ENCODE measurements at places on chromosomes 7 and 10.
A peak's percentile ranks its signal among the peaks of the same experiment; 100 is the strongest.

- DNase-seq, result no peak
These were observed 119.0 kb upstream of the EEPD1 start for GRCh38 chr7:36034020-36034419.

GRCh38 chr7:84364708-84365107 lies 170.1 kb upstream of the SEMA3A start:
- no peak for DNase-seq

- no peak for DNase-seq
These were observed 82.3 kb downstream of the TAX1BP1 start for GRCh38 chr7:27822245-27822644.

GRCh38 chr10:5560142-5560816 lies 35.5 kb downstream of the CALML3 start:
- peak; percentile 47 for DNase-seq

GRCh38 chr7:128259131-128260061 lies 18.3 kb downstream of the LEP start:
- DNase-seq, result peak; percentile 31

DNA sequence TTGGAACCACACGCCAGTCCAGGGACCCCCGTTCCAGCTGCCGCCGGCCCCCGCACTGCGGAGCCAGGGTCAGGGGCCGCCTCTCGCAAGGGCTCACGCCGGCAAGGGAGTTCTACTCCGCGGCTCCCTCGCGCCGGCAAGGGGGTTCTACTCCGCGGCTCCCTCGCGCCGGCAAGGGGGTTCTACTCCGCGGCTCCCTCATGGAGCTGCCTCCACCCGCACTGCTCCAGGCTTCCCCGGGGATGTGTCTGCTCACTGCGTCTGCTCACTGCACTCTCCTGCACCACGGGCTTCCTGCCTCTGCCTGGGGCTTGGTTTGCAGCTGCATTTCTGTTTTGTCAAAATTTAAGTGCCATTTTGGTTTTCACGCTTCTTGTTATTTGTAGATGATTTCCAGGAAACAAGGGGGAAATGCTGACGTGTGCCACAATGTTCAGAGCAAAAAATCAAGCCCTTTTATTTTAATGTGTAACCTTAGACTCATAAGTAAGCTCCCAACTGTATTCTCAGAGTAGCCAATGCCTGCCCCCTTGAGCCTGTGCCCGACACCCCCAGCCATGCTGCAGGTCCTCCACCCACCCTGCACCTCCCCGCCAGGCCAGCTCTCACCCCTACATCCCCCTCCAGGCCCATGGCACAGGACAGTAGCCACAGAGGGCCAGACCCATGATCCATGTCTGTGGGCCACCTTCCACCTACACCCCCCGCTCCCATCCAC lies 246.2 kb downstream of the MAD1L1 start:
- DNase-seq, result no peak

GRCh38 chr10:55852900-55853299 lies 508.2 kb downstream of the ZWINT start:
- DNase-seq, result no peak

GRCh38 chr10:126917975-126918908 lies 13.0 kb downstream of the DOCK1 start:
- DNase-seq, result no peak

DNA sequence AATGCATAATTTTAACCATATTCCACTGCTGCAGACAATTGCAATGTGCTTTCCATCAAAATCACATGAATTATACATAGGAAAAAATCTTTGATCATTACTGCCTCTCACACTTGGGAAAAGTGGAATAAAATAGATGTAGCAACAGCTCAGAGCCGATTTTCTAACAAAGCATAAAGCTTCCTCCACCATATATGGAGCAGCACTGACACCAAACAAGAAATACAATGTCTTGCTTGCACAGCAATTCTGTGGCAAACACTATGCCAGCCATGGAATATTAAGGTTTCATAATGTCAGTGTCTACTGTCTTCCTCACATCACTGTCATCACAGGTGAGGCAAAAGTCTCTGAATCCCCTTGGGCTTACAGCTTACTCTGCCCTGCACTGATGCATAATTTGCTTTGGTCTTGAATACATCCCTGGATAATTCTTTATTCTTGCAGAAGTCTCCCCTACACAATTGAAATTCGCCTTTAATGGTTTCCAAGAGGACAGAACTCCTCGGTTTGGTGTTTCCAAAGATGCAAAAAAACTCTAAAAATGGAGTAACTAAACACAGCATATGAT lies 198.5 kb downstream of the CACNA2D1 start:
- DNase-seq, result no peak

- no peak for DNase-seq
These were observed 51.8 kb downstream of the PYROXD2 start for GRCh38 chr10:98363220-98363619.

- DNase-seq, result no peak
These were observed 78.7 kb downstream of the ADARB2 start for GRCh38 chr10:1658658-1659057.

DNA sequence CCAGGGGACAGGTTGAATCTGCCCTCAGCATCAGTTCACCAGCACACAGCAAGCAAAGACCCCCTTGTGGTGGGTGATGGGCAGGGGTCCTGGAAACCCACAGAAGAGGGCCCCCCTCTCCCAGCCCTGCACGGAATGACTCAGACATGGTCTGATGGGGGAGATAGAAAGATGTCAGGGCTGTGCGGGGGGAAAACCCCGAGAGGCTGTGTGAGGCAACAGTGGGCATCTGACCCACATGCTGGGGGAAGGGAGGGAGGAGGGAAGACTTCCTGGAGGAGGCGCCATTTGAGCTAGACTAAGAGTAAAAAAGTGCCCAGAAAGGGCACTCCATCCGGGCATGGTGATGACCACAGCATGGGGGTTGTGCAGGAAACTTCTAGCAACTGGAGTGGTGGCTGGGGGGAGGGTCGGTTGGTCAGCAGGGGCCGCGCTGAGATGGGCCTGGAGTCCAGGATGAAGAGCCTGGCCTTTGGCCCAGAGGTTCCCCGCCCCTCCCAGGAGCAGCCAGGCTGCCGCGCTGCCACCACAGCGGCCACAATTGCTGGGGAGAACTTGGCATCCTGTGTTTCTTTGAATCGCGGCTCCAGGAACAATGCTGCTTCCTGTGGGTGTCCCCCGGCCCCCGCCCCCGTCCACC lies 2.5 kb downstream of the LFNG start:
- peak; percentile 75 for DNase-seq

DNA sequence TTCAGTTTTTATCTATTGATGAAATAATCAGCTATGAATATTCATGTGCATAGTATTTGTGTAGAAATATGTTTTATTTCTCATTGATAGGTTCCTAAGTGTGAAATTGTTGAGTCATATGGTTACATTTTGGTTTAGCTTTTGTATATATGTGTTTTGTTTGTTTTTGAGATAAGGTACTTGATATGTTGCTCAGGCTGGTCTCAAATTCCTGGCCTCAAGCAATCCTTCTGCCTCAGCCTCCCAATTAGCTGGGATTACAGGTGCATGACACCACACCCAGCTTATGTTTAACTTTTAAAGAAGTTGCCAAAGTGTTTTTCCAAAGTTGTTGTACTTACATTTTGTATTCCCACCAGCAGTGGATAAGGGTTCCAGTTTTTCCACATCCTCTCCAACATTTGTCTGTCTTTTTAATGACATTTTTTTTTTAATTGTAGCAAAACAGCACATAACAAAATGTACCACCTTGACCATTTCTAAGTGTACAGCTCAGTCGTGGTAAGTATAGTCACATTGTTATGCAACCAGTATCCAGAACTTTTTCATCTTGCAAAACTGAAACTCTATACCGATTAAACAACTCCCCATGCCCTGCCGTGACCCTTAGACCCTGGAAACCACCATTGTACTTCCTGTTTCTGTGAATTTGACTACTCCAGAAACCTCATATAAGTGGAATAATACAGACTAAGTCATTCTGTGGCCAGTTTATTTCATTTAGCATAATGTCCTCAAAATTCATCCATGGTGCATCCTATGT lies 12.6 kb upstream of the UBE2D1 start:
- DNase-seq, result no peak

- DNase-seq, result no peak
These were observed 218.1 kb downstream of the WDR11 start for GRCh38 chr10:121069061-121069850.

DNA sequence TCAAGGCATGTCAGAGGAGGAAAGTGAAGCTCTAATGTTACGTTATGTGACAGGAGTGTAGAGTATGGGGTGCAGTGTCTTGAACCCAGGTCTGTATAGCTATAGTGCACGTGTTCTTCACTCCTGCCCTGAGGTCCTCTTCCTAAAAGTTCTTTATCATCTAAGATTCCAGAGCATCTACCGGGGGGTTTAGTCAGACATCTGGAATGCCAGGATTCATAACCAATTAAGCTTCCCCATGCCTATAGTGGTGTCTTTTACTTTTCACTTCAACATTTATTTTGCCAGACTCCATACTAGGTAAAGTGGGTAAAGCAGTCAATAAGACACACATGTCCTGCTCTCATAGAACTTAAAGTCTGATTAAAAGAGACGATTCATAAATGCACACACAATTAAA lies 22.4 kb downstream of the PPP1R3C start:
- no peak for DNase-seq

DNA sequence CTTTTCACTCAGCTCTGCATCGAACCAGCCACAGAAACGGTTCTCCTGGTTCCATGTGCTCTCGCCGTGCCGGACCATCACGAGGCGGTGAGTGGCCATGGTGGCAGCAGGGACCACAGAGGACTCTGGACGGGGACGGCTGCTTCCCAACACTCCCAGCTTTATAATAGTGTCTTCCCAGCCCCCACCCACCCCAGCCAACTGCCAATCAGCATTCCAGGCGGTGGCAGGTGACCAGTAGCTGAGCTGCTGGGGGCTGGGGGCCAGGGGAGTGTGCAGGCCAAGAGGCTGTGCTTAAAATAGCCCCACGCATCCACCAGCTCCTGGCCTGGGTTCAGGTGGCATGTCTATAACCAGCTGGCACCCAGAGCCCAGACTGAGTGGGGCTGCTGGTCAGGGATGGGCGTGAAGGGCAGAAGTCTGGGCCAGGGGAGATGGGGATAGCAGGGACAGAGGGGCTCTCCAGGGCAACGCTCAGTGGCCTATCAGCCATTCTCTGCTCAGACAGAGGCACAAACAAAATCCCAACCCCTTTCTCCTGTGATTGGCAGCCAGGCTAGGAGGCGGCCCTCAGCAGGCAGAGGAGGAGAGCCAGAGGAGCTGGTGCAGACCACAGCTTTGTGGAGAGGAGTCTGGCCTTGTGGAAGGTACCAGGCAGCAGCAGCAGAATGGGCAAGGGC lies at the start of gene PGAM2:
Gene PGAM2 (minus strand): TSS at position 137 of the 680 bp plus-strand sequence. CDS start 38 bp downstream, at position 99.
- peak; percentile 89 for DNase-seq

DNA sequence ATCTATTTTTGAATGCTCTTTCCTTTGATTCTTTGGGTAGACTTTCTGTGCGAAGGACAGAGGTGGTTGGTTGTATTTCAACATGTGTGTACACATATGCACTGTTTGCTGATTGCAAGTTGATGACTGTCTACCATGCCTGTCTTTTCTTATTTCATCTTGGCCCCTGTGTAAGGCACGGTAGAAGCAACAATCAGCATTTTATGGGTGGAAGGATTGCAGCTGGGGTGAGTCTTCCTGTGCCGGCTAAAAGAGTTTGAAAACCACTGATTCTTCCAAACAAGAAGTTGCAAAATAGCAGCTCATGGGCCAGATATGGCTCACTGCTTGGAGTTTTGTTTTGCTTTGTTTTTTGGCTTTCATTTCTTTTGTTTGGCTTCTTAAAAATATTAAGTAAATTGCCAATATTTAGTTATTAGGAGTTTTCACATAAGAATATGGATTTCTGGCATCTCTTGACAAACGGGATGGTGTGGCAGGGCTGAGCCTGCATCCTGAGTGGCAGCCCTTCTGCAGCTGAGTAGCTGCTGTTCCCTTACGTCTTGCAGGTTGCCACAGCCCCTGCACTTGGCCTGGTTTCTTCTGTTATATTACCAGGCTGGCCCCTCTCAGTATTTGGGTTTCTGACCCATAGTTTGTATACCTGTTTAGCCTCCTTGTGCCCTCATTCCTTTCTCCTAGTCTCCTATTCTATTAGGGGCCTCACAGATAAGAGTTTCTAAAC lies 7.2 kb downstream of the ZNF862 start:
- no peak for DNase-seq

- DNase-seq, result no peak
These were observed 177.6 kb upstream of the NAMPT start for GRCh38 chr7:106462365-106462859.

GRCh38 chr10:98106531-98106930 lies 27.9 kb upstream of the R3HCC1L start:
- no peak for DNase-seq

- no peak for DNase-seq
These were observed 643.1 kb upstream of the SEMA3D start for GRCh38 chr7:85829817-85830432.

DNA sequence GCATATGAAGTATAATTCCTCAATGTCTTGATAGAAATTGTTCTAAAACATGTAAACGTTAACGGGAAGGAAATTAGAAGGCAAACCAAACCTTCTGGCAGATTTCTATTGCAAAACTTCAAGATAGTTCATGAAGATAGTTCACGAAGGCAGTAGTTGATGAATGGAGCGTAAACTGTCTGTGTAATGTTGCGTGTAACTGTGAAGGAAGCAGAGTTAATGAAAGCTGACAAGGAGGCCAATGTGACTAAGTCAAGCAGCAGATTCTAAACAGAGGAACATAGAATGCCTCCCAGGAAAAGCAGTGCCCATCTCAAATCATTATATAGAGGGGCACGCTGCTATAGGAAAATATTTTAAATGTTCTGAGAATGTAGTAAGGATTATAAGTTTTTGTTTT lies 659.7 kb upstream of the IGFBP3 start:
- DNase-seq, result no peak

- DNase-seq, result no peak
These were observed 30.3 kb downstream of the PIK3CG start for GRCh38 chr7:106895246-106895864.

GRCh38 chr10:95509251-95509650 lies 51.9 kb downstream of the SORBS1 start:
- no peak for DNase-seq

- peak; percentile 60 for DNase-seq
These were observed 819 bp downstream of the HYCC1 start for GRCh38 chr7:23012908-23013714.

DNA sequence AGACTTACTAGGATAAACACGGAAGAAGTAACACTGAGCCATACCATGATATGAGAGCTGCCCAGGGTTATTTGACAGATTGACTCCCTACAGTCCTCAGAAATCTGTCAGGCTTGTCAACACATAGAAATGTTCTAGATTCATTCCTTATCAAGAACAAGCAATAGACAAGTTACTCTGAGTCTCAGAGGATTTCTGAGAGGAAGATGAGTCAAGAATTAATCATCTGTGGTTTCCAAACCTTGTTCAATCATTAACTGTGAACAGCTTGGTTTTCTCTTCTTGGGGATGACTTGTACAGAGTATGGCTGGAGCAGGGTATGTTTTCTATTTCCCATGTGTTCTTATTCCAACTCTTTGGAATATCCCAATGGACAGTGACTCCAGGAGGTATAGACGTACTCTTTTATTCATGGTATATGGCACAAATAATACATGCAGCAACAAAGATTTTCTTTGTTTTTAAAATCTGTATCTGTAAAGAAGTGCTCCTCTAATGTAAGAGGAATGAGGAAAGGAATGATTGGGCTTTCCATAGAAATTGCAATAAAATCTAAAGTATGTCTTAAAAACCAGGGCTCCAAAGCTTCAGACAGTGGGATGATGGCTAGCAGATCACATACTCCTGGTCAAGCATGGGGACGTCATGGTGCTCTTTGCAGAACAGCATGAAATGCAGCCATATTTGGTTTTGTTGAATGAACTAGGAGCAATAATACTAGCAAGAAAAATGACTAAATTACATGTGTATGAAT lies 11.9 kb upstream of the SFR1 start:
- no peak for DNase-seq

All from H7 (cell line).